Stimulated activated CD4-positive, alpha-beta T cell treated with anti-CD3 and anti-CD28 coated beads, Interleukin-2, amount 100 ng/mL, for 4 hours (primary cell): ENCODE measurements at places on chromosomes 5 and 9.

DNA sequence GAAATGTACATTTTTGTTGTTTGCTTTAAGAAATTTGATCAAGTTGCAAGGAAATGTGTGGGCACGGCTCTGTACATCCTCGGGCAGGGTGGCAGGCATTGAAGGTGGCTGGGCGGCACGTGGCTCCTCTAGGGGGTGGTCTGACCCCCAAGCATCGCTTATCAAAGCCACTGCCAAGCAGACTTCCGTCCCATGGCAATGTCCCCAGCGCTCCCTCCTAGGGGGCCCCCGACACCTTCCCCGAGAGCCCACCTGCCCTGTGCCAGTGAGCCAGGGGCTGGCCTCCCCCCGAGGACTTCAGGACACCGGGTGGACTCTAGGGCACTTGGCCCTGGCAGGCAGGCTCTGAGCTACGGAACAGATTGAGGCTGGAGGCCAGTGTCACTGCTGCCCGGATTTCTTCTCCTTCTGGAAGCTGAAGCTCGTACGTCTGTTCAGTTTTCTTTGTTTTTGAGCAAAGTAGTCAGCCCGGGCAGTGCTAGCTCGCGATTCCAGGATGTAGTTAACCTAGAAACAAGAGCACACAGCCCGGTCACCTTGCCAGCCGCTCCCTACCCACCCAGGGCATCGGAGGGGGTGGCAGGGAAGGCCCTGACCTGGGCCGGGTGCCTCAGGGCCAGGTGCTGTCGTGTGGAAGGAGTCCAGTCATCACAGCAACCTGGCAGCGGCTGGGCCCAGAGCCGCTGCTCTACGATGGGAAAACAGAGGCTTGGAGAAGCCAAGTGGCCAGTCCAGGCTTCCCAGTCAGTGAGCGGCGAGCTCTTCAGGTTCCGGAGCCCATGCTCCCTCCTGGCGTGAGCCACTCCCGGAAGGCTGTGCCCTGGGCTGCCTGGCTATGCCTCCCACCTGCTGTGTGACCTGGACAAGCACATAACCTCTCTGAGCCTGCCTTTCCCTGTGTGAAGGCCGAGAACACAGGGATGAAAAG, 177.1 kb downstream of the GAPVD1 start:
- no peak for DNase-seq

DNA sequence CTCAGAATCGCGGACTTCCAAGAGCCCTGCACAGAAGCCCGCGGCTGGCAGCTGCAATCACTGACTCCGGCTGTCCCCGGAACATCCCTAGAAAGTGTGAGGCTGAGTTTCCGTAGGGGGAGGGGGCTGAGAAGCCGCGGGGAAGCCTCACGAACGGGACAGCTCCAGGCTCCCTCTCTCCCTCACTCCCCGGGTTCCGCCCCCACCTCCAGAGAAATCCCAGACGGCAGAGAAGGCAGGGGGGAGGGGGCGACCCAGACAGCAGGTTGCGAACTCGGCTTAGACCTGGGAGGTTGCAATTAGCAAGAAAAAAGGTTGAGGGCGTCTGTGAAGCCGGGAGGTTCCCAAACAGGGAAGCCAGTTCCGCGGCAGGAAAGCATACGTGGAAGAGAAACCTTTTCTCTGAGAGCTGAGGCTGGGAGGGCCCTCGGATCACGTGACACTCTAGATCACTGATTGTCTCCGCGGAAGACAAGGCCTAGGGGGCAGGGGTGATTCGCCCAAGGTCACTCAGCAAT, 73.8 kb upstream of the CPLX2 start:
- DNase-seq = no peak

GRCh38 chr9:92044936-92045335, 70.3 kb downstream of the SPTLC1 start:
- no peak for DNase-seq

GRCh38 chr5:62340392-62340791, 34.4 kb downstream of the KIF2A start:
- no peak for DNase-seq

DNA sequence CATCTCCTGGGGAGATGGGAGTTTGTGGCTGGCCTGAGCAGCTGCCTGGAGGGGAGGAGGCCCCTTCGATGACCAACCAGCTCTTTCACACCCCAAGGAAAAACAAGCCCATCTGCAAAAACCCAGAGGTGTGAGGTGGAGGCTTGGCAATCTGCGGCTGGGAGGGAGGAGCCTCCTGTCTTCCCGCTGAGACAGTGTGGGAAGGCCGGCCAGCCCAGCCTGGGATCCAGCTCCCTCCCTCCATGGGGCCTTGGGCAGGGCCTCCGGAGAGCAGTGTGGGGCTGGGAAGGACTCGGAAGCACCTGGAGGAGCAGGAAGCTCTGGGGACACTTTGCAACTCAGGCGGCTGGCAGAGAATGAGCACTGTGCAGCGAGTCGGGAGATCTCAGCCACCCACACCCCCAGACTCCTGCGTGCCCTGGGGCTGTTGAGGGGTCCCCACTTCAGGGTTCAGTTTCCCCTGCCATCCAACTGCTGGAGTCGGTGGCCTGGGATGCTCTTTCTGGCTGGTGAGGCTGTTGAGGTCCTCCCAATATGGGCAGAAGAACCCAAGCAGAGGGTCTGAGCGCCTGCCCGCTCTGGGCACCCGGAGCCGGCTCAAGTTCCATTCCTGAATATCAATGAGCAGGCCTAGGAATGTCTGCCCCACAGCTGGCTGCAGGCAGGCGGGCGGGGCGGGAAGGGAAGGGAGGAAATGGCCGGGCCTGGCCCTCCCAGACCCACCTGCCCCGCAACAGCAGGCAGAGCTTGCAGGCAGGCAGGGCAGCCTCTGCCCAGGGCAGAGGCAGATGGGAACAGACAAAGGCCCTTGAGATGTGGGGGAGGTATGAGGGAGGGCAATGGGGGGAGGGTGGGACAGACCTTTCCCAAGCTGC, 101.1 kb downstream of the FGF18 start:
- DNase-seq = no peak

DNA sequence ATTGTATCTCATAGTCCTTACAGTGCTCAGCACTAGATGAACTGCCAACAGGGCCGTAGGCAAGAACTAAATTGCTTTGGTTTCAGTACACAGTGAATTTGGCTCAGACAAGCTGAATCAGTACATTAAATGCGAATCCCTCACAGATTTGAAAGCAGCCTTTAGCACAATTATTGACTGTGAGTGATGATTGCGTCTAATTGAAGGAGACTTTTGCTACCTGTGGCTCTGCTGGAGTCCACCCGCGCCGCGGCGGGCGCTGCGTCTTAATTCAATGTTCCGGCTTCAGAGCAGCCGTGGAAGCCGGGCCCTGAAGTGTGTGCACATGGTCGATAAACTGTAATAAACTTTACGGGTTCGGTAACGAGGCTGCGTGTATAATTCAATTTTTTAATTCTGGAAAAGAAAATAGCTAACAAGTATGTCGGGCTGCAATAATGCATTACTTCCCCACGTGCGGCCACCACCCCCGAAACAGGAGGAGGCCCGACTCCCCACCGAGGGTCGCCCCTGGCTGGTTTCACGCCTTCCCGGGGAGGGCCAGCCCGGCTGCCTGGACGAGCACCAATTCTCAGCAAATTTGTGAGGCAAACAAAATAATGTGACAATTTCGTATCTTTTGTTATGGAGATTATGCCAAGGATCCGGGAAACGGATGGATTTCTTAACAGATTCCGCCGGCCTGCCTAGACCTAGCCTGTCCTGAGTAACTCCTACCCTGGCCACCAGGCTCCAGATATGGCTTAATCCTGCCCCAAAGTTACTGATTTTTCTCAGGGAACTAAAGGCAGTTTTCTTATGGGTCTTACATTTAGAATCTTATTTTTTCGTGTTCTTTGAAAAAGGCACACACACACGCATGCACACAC, 269.4 kb upstream of the IRX1 start:
- no peak for DNase-seq

- no peak for DNase-seq
Measured at GRCh38 chr5:72183101-72183520, 75.8 kb downstream of the MAP1B start.

GRCh38 chr5:36535859-36536615, 70.4 kb upstream of the SLC1A3 start:
- DNase-seq = no peak

- no peak for DNase-seq
Measured at GRCh38 chr5:111117136-111117535, 25.0 kb downstream of the WDR36 start.

DNA sequence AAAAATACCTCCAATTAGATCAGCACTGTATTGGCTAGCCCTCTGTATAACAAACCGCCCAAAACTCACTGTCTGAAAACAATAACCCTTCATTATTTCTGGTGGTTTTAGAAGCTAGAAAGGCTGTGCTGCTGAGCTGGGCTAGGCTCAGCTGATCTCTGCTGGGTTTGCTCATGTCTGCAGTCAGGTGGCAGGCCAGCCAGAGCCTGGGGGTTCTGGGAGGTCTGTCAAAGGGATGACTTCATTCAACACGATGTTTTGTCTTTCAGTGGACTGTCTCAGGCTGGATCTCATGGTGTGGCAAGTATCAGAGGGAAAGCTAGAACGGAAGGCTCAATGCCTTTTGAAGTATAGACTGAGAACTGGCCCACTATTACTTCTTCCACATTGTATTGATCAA, 335.1 kb upstream of the DMAC1 start:
- no peak for DNase-seq
